Stimulated activated CD8-positive, alpha-beta memory T cell treated with anti-CD3 and anti-CD28 coated beads, Interleukin-4, amount 100 ng/mL, for 4 hours (primary cell): ENCODE measurements at places on chromosomes 4 and X.

DNA sequence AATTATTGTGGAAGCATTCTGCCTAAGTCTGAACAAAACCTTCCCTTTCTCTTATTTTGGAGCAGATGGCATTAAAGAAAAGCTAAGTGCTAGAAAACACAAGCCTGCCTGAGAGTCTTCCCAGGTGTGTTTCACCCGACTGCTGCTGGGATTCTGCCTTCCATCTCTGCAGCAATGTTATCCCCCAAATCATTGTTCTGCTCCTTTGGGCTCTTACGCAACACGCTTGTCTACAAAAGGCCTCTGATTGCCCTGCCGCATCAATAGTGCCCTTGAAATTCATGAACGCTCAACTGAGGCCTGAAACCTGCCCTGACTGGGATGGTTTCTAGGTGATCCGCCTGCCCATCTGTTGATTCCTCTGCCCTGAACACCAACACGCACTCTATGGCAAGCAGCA lies 80.3 kb downstream of the SEL1L3 start:
- no peak for DNase-seq

GRCh38 chr4:145820407-145820806 lies 118.2 kb downstream of the ZNF827 start:
- no peak for DNase-seq

DNA sequence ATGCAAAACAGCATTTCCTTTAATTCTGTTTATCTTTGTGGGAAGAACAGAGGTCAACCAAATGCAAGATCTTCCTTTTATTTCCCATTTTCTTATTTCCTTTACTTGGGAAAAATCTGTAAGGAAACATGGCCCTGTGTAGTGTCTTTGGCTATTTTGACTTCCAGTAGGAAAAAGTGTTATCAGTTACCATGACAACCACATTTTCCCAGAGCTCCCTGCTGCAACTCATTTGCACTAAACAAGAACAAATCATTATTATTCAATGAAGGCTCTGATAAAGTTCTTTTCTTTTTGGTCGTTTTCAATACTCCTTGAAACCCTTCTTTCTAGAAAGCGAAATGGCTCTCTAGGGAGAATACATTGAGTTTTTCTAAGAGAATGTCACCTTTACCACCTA lies 117.2 kb upstream of the DDX53 start:
- DNase-seq: no peak

- no peak for DNase-seq
Observed at GRCh38 chr4:156991161-156991560, 19.6 kb upstream of the PDGFC start.

DNA sequence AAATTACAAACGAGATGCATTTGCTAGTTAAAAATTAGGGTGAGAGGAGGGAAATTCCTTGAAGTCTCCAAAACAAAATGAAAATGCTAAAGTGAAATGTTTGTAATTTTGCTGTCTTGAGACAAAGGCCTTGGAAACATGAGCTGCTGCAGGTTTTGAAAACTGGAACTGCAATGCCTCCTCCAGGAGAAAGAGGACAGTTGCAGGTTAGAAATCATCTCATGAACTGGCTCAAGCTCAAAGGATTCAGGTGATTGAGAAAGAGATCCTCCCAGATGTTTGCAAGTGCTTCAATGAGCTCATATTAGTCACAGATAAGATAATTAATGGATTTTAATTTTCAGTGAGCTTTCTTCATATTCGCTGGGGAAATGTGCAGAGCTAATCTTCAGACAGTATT lies 32.4 kb downstream of the SMPX start:
- DNase-seq: no peak

DNA sequence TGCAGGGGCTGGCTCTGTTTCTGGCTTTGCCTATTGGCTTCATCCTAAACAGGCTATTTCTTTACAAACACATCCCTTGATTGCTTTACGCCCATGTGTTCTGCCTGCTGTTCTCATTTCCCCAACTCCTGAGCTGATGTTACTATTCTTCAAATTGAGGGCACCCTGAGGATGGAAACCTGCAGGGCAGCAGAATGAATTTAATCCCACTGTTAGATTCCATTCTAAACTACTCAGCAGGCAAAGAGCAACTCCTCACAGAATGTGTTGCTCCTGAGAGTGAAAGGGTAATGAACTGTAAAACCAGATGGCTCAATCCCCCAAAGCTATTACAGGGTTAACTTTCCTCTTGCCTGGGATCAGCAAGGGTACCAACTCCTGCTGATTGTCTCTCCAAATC lies 75.7 kb downstream of the ANKRD50 start:
- DNase-seq: no peak

DNA sequence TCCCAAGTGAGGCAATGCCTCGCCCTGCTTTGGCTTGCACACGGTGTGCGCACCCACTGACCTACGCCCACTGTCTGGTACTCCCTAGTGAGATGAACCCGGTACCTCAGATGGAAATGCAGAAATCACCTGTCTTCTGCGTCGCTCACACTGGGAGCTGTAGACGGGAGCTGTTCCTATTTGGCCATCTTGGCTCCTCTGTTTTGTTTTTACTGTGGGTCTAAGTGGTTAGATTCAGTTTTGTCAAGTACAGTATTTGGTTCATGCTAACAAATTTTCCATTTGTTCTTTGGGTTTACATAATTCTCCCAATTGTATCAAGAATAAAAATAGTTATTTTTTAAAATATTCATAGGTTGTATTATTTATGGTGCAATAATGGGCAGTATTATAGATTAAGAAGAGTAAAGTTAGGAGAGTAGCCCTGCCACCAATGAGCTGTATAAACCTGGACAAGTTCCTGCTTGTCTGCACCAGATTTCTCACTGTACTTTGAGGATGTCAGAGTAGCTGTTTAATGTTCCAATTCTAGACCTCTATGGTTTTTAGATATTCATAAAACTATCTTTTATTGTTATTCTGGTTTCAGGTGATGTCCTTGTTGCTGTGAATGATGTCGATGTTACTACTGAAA lies 23.4 kb downstream of the INTU start:
- DNase-seq: no peak

DNA sequence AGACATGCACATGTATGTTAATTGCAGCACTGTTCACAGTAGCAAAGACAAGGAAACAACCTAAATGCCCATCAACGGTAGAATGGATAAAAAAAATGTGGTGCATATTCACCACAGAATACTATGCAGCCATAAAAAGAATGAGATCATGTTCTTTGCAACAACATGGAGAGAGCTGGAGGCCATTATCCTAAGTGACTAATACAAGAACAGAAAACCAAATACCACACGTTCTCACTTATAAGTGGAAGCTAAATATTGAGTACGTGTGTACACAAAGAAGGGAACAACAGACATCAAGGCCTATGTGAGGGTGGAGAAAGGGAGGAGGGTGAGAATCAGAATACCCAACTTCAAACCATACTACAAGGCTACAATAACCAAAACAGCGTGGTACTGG lies 17.4 kb upstream of the LNX1 start:
- no peak for DNase-seq

GRCh38 chr4:182429896-182430295 lies 186.7 kb downstream of the TENM3 start:
- no peak for DNase-seq

- no peak for DNase-seq
Observed at GRCh38 chrX:100316987-100317386, 93.1 kb downstream of the PCDH19 start.

GRCh38 chr4:184896868-184897715 lies 71.3 kb upstream of the ACSL1 start:
- no peak for DNase-seq

- no peak for DNase-seq
Observed at GRCh38 chr4:40486534-40486933, 143.1 kb downstream of the RBM47 start.

DNA sequence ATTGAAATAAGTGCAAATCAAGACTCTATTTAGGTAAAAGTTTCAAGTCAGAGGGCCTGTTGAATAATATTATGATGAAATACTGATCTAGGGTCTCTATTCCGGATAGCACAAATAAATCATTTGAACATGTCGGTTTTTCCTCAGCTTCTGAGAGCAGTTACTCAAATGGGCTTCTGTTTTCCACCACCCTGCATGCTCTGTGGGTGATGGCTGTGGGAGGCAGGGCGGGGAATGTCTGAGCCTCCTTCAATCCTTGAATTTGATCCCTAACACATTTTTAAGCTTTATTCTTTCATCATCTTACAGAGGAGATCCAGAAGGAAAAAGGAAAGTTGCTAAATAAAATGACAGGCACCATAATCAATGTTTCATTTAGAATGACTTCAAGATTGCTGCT lies 8.5 kb downstream of the UNC5C start:
- DNase-seq: no peak

GRCh38 chr4:15254236-15254880 lies 173.5 kb upstream of the C1QTNF7 start:
- no peak for DNase-seq

GRCh38 chr4:42588909-42589308 lies 68.0 kb downstream of the ATP8A1 start:
- no peak for DNase-seq
